ENCODE measurements at places on chromosomes 4 and X.

DNA sequence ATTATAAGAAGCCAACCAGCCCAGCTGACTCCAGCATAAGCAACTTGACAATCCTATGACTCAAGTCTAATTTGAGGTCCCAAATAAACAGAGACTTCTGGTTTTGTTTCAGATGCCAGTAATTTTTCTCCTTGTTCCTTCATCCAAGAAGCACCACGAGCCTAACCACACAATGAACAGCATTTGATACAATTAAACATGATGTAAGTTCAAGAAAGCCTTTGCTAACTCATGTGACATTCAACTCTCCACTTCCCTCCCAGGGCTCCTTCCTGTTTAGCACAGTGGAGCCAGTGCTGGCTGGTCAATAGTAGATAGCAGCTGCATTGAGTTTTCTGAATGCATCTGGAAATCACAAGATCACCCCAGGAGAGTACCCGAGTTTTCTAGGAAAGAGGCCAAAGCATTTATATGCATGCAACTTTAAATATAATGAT is 206.3 kb downstream of the ARHGAP24 start:
- DNase-seq, result no peak

GRCh38 chr4:150280081-150280895 is 202.0 kb downstream of the DCLK2 start:
- no peak for DNase-seq

- DNase-seq, result no peak
Observed at GRCh38 chr4:127309369-127310102, 323.2 kb upstream of the INTU start.

DNA sequence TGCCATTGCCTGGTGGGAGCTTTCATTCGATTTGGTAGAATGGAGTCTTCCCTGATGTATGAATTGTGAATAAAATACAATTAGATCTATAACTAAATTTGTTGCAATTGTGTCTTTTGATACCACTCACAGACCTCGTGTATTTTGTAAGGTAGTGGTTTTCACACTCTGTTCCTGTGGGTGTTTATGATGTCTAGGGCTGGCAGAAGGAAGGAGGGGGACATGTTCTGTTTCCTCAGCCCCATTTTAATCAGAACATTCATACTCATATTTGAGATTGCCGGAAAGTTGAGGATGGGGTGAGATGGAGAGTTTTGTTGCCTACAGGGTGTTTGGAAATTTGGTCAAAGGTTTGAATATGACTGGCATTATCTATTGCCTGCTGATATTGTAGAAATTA is 42.9 kb downstream of the PTTG2 start:
- DNase-seq, result no peak

GRCh38 chrX:153353416-153353815 is 19.5 kb downstream of the ZNF275 start:
- no peak for DNase-seq

DNA sequence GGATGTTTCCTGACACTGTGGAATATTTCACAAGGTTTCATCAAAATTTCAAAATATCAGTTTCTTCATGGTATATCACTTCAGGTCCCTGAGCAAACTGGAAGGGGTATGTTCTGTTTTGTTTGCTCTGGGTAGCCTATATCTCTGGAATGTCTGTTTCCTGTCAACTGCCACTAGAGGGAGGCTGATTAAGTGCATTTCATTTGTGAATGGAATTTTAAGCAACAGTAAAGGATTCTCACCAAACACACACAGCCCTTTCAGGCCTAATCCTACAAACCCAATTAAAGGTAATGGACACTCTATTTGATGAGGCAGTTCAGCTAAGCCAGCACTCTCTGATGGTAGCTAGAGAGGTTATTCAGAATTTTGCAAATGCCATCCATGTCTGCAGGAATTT is 307.1 kb downstream of the TEX13A start:
- no peak for DNase-seq

DNA sequence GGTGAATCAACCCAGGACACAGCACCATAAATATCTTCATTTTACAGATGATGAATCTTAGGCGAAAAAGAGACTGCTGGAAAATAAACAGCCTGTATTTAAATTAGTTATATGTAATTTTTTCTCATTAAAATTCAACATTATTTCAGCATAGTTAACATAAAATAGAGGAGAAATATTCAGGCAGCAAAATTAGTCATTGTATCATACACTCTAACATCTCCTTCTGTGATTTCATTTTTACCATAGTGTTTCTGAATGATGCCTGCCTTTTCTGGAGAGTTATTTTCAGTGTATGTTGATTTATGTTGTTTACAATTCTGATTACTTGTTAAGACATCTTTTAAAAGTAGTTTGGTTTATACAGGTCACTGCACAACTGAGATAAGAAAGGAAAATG is 82.3 kb upstream of the KCNIP4 start:
- DNase-seq, result no peak

DNA sequence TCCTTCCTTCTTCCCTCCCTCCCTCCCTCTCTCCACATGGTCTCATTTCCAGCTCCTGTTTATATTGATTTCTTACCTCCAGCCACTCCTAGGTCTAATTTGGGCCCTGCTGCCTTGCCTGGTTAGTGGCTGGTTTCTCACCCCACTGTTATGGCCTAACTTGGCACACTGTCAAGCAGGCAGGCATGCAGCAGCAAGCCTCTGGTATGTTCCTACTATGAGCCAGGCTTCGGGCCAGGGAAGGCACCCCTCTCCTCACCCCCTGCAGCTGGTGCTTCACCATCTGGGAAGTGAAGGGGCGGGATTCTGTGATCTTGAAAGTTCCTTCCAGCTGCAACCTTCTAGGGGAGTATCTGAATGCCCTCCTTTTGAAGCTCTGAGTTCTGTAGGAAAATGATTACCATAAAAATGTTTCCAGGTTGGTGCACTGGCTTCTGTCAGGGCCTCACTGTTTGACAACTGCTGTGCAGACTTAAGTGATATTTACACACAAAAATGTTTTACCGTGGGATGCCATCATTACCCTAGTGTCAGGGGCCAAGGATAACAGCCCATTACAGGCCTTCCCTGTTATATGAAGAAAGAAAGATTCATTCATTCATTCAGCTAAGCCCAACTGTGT is 10.1 kb upstream of the VMA21 start:
- DNase-seq, result no peak

- no peak for DNase-seq
Observed at GRCh38 chr4:41260116-41260733, 3.5 kb downstream of the UCHL1 start.

DNA sequence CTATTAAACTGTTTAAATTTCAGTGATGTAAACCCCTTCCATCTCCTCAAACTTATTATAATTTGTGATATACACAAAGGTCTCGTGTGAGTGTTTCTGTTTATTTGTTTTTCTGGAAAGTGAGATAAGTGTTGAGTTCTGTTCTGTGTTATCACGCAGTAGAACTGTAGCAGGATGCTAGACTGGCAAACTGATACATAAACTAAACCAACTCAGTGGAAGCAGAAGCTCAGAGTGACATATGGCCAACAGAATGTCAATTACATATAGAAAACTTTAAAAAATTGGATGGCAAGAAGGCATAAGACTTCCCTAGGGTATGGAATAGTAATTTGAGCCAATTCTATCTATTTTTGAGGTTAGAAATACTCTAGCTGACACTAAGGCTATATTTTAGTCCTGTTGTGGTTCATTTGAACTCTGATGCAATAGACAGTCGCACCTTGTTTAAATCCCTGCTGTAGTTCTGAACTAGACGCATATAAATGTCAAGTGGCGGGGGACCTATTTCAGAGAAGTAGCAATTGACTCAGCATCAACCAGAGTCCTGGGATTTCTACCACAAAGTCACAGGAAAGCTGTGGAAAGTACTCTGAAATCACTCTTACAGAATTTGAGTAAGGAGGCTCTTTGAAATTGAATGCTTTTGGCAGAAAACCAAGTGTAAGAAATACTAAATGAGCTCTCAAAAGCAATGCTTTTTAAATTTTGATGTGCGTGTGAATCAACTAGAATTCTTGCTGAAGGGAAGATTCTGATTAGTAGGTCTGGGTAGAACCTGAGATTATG is 294.4 kb downstream of the INPP4B start:
- no peak for DNase-seq

DNA sequence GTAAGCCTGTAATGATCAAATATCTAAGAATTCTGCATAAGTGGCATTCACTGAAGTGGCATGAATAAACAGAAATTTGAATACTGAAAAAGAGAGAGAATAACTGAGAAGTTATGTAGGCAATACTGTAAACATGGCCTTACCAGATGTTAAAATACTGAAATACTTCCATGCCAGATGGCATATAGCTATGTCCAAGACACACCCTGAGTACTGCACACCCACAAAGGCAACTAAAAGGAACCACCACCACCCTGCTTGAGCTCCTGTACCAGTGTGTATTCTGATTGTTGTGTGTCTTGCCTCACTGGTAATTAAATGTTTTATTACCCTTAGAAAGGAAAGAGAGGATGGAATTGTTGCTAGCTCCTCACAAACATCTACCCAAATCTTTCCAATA is 192.1 kb downstream of the ADAMTS3 start:
- DNase-seq, result no peak
